ENCODE measurements at places on chromosomes 2 and 18.

DNA sequence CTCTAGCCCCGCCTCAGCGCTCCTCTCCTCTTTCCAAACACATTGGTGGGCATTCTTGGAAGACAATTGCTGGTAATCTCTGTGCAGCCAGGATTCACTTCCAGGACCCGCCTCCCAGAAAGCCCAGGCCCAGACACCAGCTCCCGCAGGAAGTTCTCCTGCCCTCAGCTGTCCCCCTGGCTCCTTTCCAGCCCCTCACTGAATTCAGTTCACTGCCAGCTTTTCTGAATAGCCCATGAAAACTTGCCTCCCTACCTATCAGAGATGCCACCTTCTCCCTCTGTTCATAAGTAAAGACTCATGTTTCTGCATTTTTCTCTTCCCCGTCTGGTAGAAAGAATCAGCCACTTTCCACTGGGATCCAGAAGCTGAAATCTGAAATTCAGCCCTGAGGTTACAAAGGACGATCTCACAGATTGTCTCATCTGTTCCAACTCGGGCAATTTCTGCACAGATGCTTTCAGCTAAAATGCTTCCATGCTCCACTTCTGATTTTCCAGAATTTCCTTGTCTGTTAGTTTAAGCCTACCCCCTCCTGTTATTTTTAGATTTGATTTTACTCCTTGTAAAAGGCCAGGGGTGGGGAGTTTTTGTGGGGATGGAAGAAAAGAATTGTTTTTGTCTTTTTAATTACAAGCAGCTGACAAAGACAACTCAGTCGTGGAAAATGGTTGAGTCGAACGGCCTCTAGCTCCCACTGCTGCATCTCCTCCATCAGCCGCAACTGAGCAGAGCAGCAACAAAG, 98.1 kb downstream of the SP3 start:
- DNase-seq: peak; percentile 11

DNA sequence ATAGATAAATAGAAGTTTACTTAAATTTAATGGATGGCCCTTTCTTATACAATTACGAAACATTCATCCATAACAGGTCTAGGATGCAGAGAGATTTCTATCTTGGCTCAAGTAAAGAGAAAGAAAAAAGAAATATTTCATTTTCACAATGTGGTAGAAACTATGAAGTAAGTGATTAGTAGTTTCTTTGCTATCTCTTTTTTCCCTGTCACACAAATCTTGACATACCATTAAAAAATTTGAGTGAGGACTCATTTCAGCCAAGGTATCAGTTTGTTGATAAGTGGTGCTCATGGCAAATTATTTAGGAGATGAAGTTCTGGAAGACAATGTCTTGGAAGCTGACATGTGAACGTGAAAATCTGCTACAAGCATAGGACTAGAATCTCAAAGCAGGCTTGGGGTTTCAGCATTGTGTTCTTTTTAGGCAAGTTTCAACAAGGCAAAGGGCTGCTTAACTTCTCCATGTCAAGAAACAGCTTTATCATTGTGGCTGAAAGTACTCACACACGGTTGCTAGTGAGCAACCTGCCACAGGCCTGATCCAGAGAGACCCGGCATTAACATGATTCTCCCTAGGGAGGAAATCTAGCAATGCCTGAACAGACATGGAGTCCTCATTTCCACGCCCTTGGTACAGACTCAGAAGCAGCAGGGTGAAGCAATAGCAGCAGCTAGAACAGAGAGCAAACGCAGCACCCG, 414.6 kb downstream of the DLGAP1 start:
- no peak for DNase-seq

DNA sequence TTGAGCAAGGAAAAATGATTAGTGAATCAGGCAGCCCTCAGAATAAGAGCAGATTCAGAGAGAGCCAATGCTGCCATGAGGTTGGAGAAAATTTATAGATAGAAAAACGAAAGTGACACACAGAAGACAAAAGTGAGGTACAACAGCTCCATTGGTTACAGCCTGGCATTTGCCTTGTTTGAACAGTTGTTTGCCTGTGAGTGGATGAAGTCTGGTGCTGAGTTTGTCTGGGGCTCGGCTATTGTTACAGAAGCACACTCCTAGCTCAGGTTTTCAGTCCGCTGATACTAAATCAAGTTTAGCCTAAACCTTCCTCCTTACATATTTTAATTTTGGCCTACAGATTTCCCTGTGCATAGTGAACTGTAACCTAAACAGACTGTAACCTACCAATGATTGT, 387.8 kb upstream of the RAB12 start:
- no peak for DNase-seq

GRCh38 chr2:141199711-141200110, 931.1 kb downstream of the LRP1B start:
- no peak for DNase-seq

GRCh38 chr2:160225722-160226121, 25.6 kb upstream of the ITGB6 start:
- DNase-seq: no peak

DNA sequence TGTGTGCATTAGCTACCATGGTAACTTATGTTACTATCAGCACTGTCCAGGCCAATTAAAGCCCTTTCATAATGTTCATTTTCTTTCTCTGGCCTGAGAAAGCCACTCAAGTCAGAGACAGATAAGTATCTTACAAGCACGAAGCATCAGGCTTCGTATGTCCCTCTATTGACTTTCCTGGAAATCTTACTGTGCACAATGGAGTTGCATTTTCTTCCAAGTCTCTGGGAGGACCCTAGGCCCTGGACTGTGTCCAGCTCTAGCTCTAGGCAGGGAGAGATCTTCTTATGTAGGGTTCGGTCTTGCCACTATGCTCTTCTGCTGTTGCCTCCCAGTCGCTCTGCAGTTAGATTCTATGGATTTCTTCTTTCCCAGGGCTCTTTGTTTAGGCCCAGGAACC, 40.0 kb upstream of the ITGA6 start:
- no peak for DNase-seq

DNA sequence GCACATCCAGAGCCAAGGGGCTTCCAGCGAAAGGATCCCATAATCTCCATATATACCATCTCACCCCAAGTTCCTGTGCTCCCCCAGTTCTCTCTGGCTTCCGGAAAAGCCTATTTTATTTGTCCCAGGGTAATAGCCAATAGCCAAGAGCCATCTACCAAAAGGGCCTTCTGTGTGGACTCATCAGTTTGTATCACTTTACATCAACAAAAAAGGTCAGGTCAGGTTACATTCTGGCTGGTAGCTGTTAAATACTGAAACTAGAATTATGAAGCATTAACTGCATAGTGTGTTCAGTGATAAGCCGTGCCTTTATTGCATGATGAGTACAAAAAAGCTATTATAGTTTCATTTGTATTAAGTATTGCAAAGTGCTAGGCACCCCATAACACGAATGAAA, 223.7 kb downstream of the IRS1 start:
- no peak for DNase-seq

DNA sequence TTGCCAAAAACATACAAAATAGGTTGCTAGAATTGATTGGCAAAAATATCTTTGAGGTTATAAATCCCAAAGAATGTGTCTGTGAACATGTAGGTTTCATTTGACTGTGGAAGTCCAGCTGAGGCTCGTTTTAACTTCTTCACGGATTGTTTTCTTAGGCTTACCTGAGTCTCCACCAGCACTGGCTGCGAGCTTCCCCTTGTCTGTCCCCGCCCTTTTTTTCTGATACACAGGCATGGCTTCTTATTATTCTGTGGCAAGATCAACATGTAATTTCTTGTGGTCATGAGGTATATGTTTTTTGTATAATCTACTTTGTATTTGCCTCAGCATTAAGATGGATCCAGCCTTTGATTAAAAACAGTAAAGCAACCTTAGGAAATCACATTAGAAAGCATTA, 7.2 kb upstream of the SLC40A1 start:
- no peak for DNase-seq

DNA sequence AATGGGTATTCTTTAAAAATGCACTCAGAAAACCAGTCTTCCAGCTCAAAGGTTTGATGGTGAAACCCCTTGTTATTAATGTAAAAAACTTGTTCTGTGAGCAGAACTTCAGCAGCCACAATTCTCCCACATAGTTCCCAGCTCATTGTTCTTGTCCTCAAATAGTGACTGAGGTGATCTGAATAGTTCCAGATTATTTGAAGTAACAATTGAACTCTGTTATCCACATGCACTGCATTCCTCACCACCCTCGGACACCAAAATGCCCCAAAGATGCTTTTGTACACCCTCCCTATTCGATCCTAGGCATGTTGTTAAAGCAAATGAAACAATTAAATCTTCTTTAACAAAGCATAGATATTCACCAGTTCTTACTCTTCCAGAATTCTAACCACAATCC, 2186.8 kb upstream of the CELF4 start:
- DNase-seq: no peak

All from EL (cell line).